ENCODE measurements at places on chromosomes 2 and 18. TPM values are rescaled to one million over a fixed set of nuclear protein-coding genes. Genes with fewer than 3 reads are reported as not detected.

Gene IL36G
- not detected for polyA plus RNA-seq

DNA sequence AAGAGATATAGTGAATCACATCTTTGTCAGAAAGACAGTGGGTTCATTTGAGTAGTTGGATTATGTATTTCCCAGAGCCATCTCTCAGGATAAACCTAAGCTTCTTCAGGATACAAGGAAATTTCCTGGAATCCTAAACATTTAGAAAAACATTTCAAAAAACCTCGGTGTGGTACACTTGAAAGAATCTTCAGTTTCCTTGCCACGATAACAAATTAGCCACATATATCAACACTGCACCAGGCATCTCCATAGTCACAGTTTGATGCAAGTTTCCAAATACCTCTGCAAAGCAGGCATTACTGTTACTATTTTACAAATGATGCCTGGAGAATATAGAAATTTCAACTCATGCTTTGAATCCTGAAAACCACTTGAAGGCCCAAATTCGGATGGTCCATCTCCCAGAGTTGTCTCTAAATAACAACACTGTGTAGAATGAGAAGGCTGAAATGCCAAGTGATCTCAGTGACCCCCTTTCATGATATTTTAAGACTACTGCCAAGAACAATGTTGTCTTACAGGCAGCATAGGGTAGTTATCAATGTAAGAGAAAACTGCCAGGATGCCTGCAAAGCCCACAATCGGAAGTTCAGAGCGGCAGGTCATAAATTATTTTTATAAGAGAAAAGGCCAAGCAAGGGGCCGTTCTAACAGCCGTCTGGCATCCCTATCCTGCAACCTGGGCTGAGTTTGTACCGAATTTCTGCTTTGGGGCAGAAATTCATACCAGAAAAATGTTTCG is 307.9 kb downstream of the TXNL1 start:
- H3K36me3 ChIP-seq, result no peaks in the 10 kb centered on the region
- H3K27me3 ChIP-seq, result no peaks in the 10 kb centered on the region
- peaks cover 4% of the 10 kb centered on the region for H3K4me1 ChIP-seq

DNA sequence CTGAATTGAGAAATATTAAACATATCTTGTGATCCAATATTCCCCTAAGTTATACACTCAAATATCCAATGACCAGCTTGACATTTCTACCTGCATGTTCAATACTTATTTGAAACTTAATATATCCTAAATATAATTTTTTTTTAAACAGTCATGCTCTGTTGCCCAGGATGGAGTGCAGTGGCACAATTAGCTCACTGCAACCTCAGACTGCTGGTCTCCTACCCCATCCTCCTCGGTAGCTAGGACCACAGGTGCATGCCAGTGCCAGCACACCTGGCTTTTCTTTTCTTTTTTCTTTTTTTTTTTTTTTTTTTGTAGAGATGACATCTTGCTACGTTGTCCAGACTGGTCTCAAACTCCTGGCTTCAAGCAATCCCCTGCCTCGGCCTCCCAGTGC is 4.2 kb downstream of the KYNU start:
- H3K27ac ChIP-seq, result no peak overlapping the region
- no peaks in the 10 kb centered on the region for H3K4me1 ChIP-seq
- DNase-seq, result no peak
- H3K36me3 ChIP-seq, result no peaks in the 10 kb centered on the region
- H3K27me3 ChIP-seq, result no peaks in the 10 kb centered on the region
- no peak overlapping the region for H3K4me3 ChIP-seq

DNA sequence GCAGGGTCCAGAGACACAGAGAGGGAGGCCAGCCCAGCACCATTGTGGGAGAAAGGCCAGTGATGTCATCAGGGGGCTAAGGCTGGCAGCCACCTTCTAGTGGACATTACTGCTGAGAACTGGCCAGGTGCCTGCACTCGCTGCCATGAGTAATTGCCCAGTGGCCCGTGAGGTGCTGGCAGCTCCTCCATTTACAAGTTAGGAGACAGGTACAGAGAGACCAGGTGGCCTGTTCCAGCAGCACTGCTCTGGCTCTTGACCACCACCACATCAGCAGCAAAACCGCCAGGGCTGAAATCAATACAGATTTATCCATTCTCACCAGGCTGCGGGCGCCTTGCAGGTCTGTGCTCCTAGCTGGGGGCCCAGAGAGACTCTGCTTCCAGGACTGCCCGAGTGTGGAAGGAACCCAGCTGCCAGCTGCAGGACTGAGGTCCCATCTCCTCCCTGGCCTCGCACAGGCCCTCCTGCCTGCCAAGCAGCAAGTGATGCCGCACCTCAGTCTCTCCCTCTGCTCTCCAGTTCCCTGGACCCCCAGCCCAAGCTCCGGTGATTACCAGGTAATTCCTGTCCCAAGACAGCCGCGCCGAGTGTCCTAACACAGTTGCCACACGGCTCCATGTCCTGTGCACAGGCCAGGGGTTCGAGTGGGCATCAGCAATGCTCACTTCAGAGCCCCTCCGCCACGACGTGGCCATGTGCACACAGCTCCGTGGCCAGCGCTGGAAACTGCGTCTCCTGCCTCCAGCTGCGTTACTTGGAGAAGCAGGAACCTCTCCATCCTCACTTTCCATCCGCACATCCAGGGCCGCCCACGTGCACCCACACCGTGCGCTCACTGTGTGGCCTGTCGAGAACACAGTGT is 101.0 kb upstream of the CTDP1 start:
- H3K36me3 ChIP-seq, result no peaks in the 10 kb centered on the region
- no peak overlapping the region for H3K27ac ChIP-seq
- H3K4me3 ChIP-seq, result no peak overlapping the region

- no peaks in the 10 kb centered on the region for H3K36me3 ChIP-seq
- peaks cover 3% of the 10 kb centered on the region for H3K4me1 ChIP-seq
- H3K4me3 ChIP-seq, result no peak overlapping the region
- no peak overlapping the region for H3K27ac ChIP-seq
Observed at GRCh38 chr2:148913061-148913460, 38.0 kb downstream of the KIF5C start.

GRCh38 chr2:230153390-230153976 is 66.3 kb downstream of the SP110 start:
- DNase-seq, result no peak
- no peaks in the 10 kb centered on the region for H3K36me3 ChIP-seq
- H3K27ac ChIP-seq, result no peak overlapping the region
- no peaks in the 10 kb centered on the region for H3K27me3 ChIP-seq
- H3K4me1 ChIP-seq, result no peaks in the 10 kb centered on the region
- H3K4me3 ChIP-seq, result no peak overlapping the region

DNA sequence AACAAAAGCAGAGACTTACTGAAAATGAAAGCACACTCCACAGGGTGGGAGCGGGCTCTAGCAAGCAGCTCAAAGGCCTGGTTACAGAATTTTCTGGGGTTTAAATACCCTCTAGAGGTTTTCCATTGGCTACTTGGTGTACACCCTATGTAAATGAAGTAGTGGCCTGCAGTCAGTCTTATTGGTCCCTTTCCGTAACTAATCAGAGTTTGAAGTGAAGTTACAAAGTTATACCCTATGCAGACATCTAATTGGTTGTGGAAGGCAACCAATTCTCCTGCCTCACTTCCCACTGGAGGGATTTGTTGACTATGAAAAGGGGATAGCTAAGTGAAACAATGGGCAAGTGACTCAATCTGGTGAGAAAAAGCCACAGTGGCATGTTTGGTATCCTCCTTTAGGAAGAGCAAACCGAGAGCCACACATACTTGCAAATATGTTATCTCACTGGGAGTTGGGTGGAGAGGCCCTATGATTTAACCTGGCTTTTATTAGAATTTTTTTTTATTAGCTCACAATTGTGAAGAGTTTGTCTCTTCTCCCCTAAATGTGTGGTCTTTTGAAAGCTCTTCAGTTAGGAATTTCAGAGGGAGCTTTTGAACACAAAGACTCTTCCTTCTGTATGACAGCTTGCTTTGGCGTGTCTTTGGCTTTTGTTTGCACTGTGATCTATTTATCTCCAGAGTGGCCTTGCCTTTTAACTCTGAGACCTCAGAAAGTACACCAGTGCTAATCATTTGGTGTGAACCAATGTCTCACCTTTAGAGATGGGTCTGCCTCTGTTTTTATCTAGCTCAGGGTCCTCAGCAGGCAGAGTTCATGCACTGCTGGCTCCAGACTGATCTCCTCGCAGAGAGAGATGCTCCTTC is 69.6 kb downstream of the MAP4K4 start:
- no peaks in the 10 kb centered on the region for H3K36me3 ChIP-seq
- no peaks in the 10 kb centered on the region for H3K27me3 ChIP-seq
- peaks cover 25% of the 10 kb centered on the region for H3K4me1 ChIP-seq
- DNase-seq, result no peak

GRCh38 chr2:86675511-86676015 is 44.5 kb upstream of the RMND5A start:
- H3K4me1 ChIP-seq, result no peaks in the 10 kb centered on the region
- H3K36me3 ChIP-seq, result no peaks in the 10 kb centered on the region
- H3K4me3 ChIP-seq, result no peak overlapping the region
- no peak overlapping the region for H3K27ac ChIP-seq
- no peak for DNase-seq

Measured in ovary (tissue), 10 donors.